ENCODE measurements at places on chromosomes 6 and 20.

DNA sequence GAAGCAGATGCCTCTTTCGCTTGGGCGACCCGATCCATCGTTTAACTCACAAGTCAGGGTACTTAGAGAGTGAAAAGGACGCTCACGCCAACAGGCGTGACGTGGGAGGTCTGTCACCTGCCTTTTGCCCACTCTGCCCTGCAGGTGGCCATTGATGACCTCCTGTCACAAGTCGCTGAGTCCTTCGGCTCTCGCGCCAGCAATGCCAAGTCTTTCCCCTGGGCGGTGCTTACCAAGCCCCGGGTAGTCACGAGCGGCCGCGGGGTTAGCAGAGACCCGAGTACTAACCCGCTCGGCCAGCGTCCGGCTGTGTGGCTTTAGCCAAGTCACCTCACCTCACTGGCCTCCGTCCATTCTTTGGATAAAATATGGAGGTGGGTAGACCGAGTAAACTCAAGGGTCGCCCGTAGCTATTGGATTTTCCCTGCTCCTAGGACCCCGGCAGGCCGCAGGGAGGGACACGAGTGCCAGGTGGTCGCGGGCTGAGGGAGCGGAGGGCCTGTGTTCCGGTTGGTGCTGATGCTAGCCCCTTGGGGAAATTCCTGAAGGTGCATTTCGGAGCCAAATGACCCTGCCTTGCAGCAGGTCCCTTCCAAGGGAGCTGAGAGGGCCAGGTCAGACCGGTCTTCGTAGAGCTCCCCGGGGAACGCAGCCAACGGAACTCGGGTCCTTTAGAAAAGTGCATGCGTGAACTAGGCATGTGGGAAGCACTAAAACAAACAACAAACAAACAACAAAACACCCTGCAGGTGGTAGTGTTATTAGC is 668 bp downstream of the PKIB start:
- H3K27ac ChIP-seq = no peak overlapping the region
- peaks cover 16% of the 10 kb centered on the region for H3K36me3 ChIP-seq
- no peaks in the 10 kb centered on the region for H3K27me3 ChIP-seq

DNA sequence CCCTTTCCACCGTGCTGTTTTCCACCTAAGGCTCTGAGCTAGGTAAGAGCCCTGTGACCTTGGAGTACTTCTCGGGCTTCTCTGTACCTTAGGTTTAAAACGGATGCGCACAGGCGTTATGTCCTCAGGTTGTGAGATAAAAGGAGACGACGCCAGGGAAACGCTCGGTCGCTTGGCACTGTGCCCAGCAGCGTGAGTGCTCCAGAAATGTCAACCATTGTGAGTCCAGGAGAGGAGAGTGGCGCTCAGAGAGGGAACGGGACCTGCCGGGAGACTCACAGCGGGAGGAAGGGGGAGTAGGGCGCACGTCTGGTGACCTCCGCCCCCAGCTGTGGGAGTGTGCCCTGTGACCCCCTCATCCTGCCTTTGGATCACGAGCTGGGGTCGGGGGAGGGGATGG is 33.8 kb upstream of the SCRT2 start:
- peak; percentile 34 for DNase-seq
- H3K4me3 ChIP-seq = peak overlapping the region; percentile 87
- no peaks in the 10 kb centered on the region for H3K4me1 ChIP-seq
- H3K27ac ChIP-seq = no peak overlapping the region
- H3K36me3 ChIP-seq = peaks cover 15% of the 10 kb centered on the region
- H3K27me3 ChIP-seq = peaks cover 5% of the 10 kb centered on the region

DNA sequence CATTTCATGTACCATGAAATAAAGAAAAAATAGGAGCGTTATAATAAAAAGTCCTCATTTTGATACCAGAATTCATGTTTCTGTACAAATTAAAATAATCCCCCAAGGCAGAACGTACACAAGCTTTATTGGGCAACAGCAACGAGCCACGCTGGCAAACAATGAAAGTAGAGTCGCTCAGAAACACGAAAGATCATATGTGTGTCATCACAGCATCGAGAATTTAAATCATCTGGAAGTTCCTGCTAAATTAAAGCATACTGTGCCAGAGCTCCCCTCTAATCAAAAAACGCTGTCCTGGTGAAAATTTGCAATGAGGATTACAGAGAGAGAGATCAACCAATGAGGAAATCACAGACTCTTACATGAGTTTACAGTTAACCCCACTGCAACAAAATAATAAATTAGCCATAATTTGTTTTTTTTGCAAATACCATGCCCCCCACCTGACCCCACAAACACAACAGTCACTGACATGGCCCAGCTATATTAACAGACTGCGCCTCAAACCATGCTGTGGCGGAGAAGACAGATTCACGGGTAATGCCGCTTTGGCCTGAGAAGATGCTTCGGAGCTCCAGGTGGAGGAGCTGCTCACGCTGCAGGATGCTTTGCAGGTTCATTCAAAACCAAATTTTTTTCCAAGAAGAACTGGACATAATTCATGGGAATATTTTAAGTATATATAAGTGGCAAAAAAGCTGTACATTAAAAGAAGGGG is 54.3 kb upstream of the NFATC2 start:
- no peaks in the 10 kb centered on the region for H3K27me3 ChIP-seq
- H3K27ac ChIP-seq = no peak overlapping the region
- peaks cover 4% of the 10 kb centered on the region for H3K4me1 ChIP-seq
- no peak for DNase-seq
- H3K36me3 ChIP-seq = no peaks in the 10 kb centered on the region

GRCh38 chr20:47466213-47466612 is 35.5 kb upstream of the NCOA3 start:
- no peak for DNase-seq
- H3K27ac ChIP-seq = no peak overlapping the region
- H3K27me3 ChIP-seq = no peaks in the 10 kb centered on the region

GRCh38 chr20:53829724-53830521 is 236.3 kb upstream of the ZNF217 start:
- no peaks in the 10 kb centered on the region for H3K36me3 ChIP-seq
- no peak overlapping the region for H3K4me3 ChIP-seq
- no peaks in the 10 kb centered on the region for H3K27me3 ChIP-seq
- DNase-seq = no peak
- peaks cover 8% of the 10 kb centered on the region for H3K4me1 ChIP-seq

DNA sequence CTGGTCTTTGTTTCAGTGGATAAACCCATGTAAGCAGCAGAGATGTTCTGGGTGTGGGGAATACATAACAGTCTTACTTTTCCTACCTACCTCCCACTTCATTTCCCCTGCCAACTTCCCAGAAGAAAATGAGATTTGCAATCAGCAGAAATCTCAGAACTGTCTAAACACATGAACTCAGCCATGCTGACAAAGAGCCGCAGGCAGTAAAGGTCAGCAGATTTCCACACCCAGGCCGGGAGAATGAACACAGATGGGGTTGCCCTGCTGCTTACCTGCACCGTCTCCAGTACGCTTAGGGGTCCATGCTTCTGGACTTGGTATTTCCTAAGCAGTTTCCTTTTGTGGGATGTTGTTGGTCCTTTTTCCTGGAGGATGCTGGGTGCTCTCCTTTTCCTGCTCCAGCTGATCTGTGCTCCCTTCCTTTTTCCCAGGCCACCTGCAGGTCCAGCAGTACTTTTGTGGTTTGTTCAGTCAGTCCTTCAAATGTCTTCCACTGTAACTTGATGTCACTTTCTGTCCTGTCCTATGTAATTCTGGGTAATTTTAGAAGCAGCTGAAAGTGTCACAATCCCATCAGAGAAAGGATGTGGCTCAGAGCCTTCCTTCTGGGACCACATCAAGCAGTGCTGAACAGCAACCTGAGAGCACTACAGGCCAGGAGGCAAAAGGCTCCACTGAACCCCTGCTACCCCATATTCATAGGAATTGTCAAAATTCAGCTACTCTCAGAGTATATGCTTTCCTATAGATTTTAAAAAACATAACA is 129.0 kb downstream of the CEP57L1 start:
- DNase-seq = no peak
- H3K4me1 ChIP-seq = no peaks in the 10 kb centered on the region
- H3K27ac ChIP-seq = no peak overlapping the region
- no peaks in the 10 kb centered on the region for H3K27me3 ChIP-seq
- H3K36me3 ChIP-seq = peaks cover 2% of the 10 kb centered on the region

GRCh38 chr6:164750128-164750527 is 559.3 kb downstream of the C6orf118 start:
- no peaks in the 10 kb centered on the region for H3K27me3 ChIP-seq
- no peak for DNase-seq
- no peak overlapping the region for H3K4me3 ChIP-seq

DNA sequence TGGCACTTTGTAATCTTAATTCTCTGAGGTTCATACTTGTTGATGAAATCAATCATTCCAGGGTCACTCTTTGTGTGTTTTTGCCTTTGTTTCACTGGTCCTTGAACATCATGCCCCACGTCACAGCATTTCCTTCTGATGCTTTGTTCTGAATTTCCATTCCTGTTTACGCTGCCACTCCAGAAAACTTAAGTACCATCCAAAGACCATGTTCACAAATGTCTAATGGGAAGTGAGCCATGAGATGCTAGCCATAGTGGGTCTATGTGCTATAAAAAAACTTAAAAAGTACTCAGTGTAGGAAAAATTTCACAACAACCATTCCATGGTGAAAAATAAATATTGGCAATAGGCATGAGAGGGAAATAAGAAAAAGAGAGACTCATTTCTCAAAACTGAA is 232.0 kb downstream of the IBTK start:
- H3K4me1 ChIP-seq = no peaks in the 10 kb centered on the region
- H3K27ac ChIP-seq = no peak overlapping the region
- H3K27me3 ChIP-seq = no peaks in the 10 kb centered on the region
- no peak overlapping the region for H3K4me3 ChIP-seq

GRCh38 chr20:34859367-34859766 is 13.3 kb downstream of the GGT7 start:
- no peak overlapping the region for H3K27ac ChIP-seq
- no peaks in the 10 kb centered on the region for H3K27me3 ChIP-seq
- DNase-seq = no peak
- peaks cover 64% of the 10 kb centered on the region for H3K36me3 ChIP-seq

GRCh38 chr6:38283734-38284362 is 355.9 kb downstream of the BTBD9 start:
- no peak overlapping the region for H3K4me3 ChIP-seq
- H3K4me1 ChIP-seq = peaks cover 6% of the 10 kb centered on the region
- no peaks in the 10 kb centered on the region for H3K27me3 ChIP-seq
- no peak overlapping the region for H3K27ac ChIP-seq

DNA sequence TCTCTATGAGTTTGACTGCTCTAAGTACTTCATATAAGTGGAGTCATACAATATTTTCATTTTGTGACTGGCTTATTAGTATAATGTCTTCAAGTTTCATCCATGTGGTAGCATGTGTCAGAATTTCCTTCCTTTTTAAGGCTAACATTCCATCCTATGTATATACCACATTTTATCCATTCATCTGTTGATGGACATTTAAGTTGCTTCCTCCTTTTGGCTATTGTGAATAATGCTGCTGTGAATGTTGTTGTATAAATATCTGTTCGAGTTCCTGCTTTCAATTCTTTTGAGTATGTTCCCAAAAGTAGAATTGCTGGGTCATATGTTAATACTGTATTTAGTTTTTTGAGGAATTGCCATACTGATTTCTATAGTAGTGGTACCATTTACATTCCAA is 79.5 kb downstream of the PTPRA start:
- peaks cover 17% of the 10 kb centered on the region for H3K36me3 ChIP-seq
- no peak overlapping the region for H3K27ac ChIP-seq
- no peak for DNase-seq
- no peak overlapping the region for H3K4me3 ChIP-seq
- H3K4me1 ChIP-seq = no peaks in the 10 kb centered on the region

DNA sequence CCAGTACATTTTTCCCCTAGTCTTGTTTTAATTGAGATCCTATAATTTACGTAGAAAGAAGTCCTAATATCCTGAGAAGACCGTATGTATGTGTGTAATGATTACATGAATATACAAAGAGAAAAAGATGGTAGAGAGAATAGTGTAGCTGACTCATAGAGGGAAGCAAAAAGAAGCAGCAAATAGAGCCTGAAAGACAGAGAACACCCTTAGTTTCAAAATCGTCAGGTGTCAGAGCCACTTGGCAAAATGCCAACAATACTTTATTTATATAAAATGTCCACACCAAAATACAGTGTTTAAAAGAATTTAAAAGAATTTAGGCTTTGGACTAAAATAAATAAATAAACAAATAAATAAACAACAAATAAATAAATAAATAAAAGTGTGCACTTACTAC is 1414.1 kb upstream of the EYS start:
- no peak for DNase-seq
- no peak overlapping the region for H3K4me3 ChIP-seq
- H3K27ac ChIP-seq = no peak overlapping the region
- H3K36me3 ChIP-seq = no peaks in the 10 kb centered on the region
- no peaks in the 10 kb centered on the region for H3K4me1 ChIP-seq
- H3K27me3 ChIP-seq = no peaks in the 10 kb centered on the region

DNA sequence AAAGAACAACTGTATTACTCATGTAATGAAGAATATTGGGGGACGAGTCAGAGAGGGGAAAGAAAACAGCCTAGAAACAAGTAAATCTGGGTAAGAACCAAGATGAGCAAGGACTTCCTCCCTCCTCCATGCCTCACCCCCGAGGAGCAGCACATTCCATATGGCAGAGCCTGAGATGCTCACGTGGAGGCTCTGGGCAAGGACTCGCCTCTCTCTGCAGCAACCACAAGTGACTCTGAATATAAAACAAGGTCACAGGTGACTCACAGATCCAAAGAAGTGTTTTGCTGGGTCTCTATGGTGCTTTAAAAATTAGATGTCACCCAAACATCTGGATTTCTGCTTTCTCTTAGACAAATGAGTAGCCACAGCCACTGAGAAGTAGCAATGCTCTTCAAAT is 453.0 kb upstream of the SULF2 start:
- DNase-seq = no peak
- no peaks in the 10 kb centered on the region for H3K27me3 ChIP-seq
- H3K4me1 ChIP-seq = peaks cover 3% of the 10 kb centered on the region
- H3K4me3 ChIP-seq = no peak overlapping the region
- H3K27ac ChIP-seq = no peak overlapping the region

- no peaks in the 10 kb centered on the region for H3K4me1 ChIP-seq
- H3K4me3 ChIP-seq = no peak overlapping the region
- no peak overlapping the region for H3K27ac ChIP-seq
- peak; percentile 47 for DNase-seq
Observed at GRCh38 chr6:121760745-121761144, 325.3 kb downstream of the GJA1 start.

DNA sequence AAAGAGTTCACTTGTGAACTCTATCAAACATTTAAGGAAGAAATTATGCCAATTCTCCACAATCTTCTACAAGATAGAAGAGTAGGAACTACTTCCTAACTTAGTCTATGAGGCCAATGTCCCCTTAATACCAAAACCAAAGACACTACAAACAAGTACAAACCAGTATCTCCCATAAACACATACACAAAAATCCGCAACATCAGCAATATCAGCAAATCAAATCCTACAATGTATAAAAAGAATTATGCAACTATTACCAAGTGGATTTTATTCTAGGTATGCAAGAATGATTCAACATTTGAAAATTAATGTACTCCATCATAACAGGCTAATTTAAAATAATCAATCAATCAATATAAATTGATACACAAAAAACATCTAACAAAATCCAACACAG is 45.4 kb downstream of the SYCP2 start:
- no peak overlapping the region for H3K4me3 ChIP-seq
- H3K27me3 ChIP-seq = no peaks in the 10 kb centered on the region
- no peaks in the 10 kb centered on the region for H3K36me3 ChIP-seq
- no peak overlapping the region for H3K27ac ChIP-seq

Measured in H9 (cell line).